ENCODE measurements at places on chromosomes 6 and 20. TPM values are rescaled to one million over a fixed set of nuclear protein-coding genes. Genes with fewer than 3 reads are reported as not detected.

DNA sequence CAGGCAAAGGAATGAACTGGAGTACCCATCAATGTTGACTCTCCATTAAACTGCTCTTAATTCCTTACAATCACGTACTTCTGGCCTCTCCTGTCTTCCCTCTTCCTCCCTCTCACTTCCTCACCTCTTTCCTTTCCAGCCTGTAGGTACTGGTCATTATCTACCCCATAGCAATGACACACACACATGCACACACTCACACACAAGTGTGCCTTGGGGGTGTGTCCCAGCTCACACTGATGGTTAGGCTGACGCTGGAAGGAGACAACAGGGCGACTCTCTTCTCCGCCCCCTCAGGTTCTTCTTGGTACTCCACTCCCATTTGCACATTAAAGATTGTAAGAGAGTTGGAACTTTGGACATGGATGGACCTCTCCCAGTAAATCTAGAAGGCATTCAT, 14.0 kb upstream of the SERPINB9 start:
- DNase-seq: peak; percentile 14
- no peak overlapping the region for H3K27ac ChIP-seq
- H3K4me1 ChIP-seq: peaks cover 16% of the 10 kb centered on the region
- no peaks in the 10 kb centered on the region for H3K27me3 ChIP-seq

GRCh38 chr6:3517350-3517749, 60.5 kb upstream of the SLC22A23 start:
- no peak for DNase-seq
- no peak overlapping the region for H3K27ac ChIP-seq
- no peak overlapping the region for H3K4me3 ChIP-seq
- no peaks in the 10 kb centered on the region for H3K4me1 ChIP-seq

- H3K36me3 ChIP-seq: peaks cover 7% of the 10 kb centered on the region
- no peak for DNase-seq
- no peak overlapping the region for H3K4me3 ChIP-seq
- peaks cover 6% of the 10 kb centered on the region for H3K4me1 ChIP-seq
- no peak overlapping the region for H3K27ac ChIP-seq
Observed at GRCh38 chr6:37994223-37994622, 174.7 kb downstream of the ZFAND3 start.

- no peak for DNase-seq
- no peaks in the 10 kb centered on the region for H3K4me1 ChIP-seq
- H3K36me3 ChIP-seq: no peaks in the 10 kb centered on the region
- no peak overlapping the region for H3K4me3 ChIP-seq
- H3K27me3 ChIP-seq: peaks cover 29% of the 10 kb centered on the region
Observed at GRCh38 chr6:7579851-7580250, 10.1 kb upstream of the SNRNP48 start.

DNA sequence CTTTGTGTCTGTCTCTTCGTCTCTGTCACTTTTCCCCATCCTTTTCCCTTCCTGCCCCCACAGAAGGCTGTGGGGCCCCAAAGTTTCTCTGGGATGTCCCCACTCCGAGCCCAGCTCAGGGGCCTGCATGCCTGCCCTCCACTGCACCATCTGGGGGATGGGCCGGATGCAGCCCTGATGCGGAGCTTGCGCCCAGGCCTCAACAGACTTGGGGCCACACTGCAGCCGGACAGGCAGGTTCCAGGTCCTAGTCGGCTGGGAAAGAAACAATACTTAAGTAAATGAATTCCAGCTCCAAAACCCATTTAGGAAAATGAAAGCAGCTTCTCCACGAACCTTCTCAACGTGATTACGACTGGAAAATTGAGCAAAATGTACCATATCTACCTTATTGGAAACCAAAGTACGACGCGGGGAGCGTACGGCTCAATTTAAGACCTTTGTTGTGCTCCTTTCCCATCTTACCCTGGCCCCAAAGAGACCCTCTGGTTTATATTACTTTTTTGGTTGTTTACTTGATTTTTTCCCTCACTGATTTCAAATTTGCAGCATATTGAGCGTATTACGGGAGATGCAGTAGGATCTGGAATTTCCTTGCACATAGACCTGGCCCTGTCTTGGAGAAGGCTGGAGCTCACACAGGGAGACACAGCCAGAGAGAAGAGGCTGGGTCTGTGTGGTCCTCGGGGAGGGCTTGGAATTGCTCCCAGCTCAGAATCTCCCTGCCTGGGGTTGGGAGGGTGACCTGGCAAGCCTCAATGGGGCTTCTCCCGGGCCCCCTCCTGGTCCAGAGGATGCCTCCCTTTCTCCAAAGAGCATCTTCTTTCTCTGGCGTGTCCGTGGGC, 8.0 kb downstream of the FOXC1 start:
- H3K27me3 ChIP-seq: peaks cover 72% of the 10 kb centered on the region
- H3K4me1 ChIP-seq: peaks cover 3% of the 10 kb centered on the region
- no peak overlapping the region for H3K4me3 ChIP-seq

DNA sequence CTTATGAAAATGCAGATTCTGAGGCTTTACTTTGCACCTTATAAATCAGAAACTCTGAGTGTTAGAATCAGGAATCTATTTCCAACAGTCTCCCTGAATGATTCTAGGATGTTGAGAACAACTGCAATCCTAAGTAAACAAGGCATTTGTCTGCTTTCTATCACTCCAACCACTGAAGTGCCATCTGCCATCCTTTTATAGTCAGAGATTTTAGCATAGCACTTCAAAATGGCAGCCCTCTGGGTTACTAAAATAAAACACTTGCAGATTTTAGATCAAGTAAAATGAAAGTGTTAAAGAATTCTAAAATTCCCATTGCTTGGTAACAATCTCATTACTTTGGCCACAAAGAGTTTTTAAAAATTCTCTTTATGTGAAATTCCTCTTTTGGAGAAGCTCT, 258.9 kb downstream of the CD109 start:
- no peak for DNase-seq
- H3K36me3 ChIP-seq: no peaks in the 10 kb centered on the region
- H3K27me3 ChIP-seq: no peaks in the 10 kb centered on the region
- no peak overlapping the region for H3K4me3 ChIP-seq

- no peaks in the 10 kb centered on the region for H3K27me3 ChIP-seq
- H3K27ac ChIP-seq: peak overlapping the region; percentile 91
- peaks cover 66% of the 10 kb centered on the region for H3K36me3 ChIP-seq
- H3K4me3 ChIP-seq: peak overlapping the region; percentile 75
- peak; percentile 54 for DNase-seq
Observed at GRCh38 chr6:127893541-127893940, 7.3 kb downstream of the THEMIS start.

DNA sequence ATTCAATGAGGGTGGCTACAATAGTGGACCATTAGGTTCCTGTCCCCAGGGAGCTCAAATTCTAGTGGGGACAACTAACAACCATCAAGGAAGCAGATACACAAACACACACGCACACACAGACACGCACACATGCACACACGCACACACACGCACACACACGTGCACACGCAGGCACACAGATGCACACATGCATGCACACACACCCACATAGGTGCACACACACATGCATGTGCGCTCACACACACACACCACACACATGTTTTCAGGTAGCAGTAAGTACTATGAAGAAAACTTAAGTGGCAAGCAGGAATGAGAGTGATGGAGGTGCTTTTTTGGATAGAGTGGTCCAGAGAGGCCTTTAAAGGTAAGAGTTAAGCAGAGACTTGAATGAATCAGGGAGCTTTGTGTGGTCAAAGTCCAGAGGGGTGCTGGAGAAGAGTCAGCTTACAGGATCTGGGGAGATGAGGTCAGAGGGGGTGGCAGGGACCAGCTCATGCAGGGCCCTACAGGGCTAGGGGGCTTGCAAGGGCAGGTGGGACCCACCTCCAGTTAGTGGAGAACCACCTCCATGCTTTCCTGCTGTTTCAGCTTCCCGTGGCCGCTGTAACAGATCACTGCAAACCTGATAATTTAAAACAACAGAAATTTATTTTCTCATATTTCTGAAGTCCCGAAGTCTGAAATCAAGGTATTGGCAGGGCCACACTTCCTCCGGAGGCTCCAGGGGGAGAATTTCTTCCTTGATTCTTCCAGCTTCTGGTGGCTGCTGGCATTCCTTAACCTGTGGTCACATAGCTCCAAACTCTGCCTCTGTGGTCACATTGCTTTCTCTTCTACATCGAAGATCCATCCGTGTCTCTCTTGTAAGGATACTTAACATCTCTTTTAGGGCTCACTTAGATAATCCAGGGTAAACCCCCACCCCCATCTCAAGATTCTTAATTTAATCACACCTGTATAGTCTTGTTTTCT, 6.9 kb upstream of the NSFL1C start:
- no peaks in the 10 kb centered on the region for H3K36me3 ChIP-seq
- no peak for DNase-seq
- H3K27me3 ChIP-seq: peaks cover 12% of the 10 kb centered on the region

- no peak overlapping the region for H3K4me3 ChIP-seq
- H3K27me3 ChIP-seq: no peaks in the 10 kb centered on the region
- no peak overlapping the region for H3K27ac ChIP-seq
- peaks cover 9% of the 10 kb centered on the region for H3K4me1 ChIP-seq
- DNase-seq: no peak
- H3K36me3 ChIP-seq: peaks cover 67% of the 10 kb centered on the region
Observed at GRCh38 chr6:125294036-125294435, 7.7 kb downstream of the HDDC2 start.

DNA sequence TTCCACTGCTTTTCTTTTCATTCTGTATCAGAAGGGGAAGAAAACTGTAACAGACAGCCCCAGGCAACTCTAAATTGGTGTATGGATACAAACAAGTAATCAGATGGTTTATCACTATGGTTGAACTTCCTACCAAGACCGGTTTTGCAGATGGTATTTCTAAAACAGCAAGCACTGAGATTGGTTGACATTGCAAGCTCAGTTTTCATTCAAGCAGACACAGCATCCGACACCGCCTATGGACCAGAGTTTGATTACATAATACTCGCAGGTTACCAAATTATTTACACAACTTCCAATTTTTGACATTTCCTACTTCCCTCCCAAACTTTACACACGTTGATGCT, 209.9 kb downstream of the ALDH8A1 start:
- H3K36me3 ChIP-seq: no peaks in the 10 kb centered on the region
- H3K4me1 ChIP-seq: no peaks in the 10 kb centered on the region
- H3K27me3 ChIP-seq: peaks cover 55% of the 10 kb centered on the region
- DNase-seq: no peak
- no peak overlapping the region for H3K4me3 ChIP-seq

- H3K4me3 ChIP-seq: no peak overlapping the region
- peaks cover 16% of the 10 kb centered on the region for H3K4me1 ChIP-seq
- peak overlapping the region; percentile 75 for H3K27ac ChIP-seq
- DNase-seq: no peak
Observed at GRCh38 chr6:135577059-135577538, 79.6 kb upstream of the AHI1 start.

- H3K27me3 ChIP-seq: peaks cover 6% of the 10 kb centered on the region
- H3K4me1 ChIP-seq: peaks cover 5% of the 10 kb centered on the region
- H3K27ac ChIP-seq: no peak overlapping the region
- no peak overlapping the region for H3K4me3 ChIP-seq
- H3K36me3 ChIP-seq: no peaks in the 10 kb centered on the region
- no peak for DNase-seq
Observed at GRCh38 chr20:32631933-32632460, 41.7 kb downstream of the C20orf203 start.

- no peak for DNase-seq
- no peak overlapping the region for H3K27ac ChIP-seq
- no peaks in the 10 kb centered on the region for H3K27me3 ChIP-seq
- no peak overlapping the region for H3K4me3 ChIP-seq
- H3K36me3 ChIP-seq: no peaks in the 10 kb centered on the region
Observed at GRCh38 chr6:108027594-108027993, 46.9 kb downstream of the OSTM1 start.

DNA sequence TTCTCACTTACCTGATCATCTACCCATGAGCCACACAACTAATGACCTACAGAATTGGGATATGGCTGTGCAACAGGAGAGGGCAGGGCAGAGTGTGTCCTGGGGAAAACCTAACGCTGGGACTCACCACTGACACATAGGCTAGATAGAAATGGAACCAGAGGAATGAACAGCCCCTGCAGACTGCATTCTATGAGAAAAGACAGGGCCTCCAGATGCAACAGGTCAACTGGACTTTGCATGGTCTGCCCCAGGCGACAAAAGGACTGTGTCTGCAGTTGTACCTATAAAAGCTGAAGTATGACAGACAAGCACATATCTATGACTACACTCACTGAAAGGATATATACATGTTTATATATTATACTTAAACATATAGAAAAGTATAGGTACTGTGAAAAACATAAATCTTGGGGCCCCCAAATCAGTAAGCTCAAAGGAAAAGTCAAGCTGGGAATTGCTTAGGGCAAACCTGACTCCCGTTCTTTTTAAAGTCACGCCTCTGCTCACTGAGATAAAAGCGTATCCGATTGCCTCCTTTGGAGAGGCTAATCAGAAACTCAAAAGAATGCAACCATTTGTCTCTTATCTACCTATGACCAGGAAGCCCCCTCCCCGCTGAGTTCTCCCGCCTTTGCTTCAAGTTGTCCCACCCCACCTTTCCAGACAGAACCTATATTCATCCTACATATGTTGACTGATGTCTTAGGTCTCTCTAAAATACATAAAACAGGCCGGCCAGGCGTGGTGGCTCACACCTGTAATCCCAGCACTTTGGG, 68.5 kb downstream of the EPB41L2 start:
- no peak for DNase-seq
- no peaks in the 10 kb centered on the region for H3K27me3 ChIP-seq
- H3K4me3 ChIP-seq: no peak overlapping the region
- H3K4me1 ChIP-seq: no peaks in the 10 kb centered on the region
- no peak overlapping the region for H3K27ac ChIP-seq

DNA sequence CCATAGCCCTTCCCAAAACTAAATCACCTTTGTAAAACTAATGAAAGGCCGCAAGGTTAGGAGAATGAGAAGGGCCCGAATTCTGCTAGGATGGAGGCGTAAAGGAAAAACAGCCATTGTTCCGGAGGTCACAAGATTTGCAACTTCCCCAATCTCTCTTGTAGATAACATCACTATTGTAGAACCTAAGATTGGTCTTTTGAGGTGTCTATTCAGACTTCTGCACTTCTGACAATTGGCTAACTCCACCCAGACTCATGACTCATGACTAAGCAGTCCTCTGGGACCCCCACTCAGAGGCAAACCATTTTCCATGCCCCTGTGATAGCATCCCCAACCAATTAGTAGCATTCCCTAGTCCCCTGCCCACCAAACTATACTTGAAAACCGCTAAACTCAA, 210.5 kb upstream of the SHLD1 start:
- H3K27me3 ChIP-seq: no peaks in the 10 kb centered on the region
- no peak for DNase-seq
- peaks cover 6% of the 10 kb centered on the region for H3K4me1 ChIP-seq
- H3K27ac ChIP-seq: no peak overlapping the region
- peaks cover 14% of the 10 kb centered on the region for H3K36me3 ChIP-seq

- H3K27me3 ChIP-seq: peaks cover 21% of the 10 kb centered on the region
- H3K36me3 ChIP-seq: no peaks in the 10 kb centered on the region
- peaks cover 3% of the 10 kb centered on the region for H3K4me1 ChIP-seq
- no peak overlapping the region for H3K27ac ChIP-seq
Observed at GRCh38 chr6:44381739-44382138, 5.8 kb upstream of the CDC5L start.

GRCh38 chr20:49468412-49468811, 14.1 kb downstream of the KCNB1 start:
- H3K4me3 ChIP-seq: no peak overlapping the region
- no peak for DNase-seq
- peaks cover 49% of the 10 kb centered on the region for H3K27me3 ChIP-seq
- no peaks in the 10 kb centered on the region for H3K4me1 ChIP-seq

The TEAD3 gene
- total RNA-seq: 0.16 TPM

The DZANK1 gene
- 2.0 TPM for total RNA-seq

The MYLK4 gene
- 0.18 TPM for total RNA-seq

The CSNK2A1 gene
- total RNA-seq: 124 TPM

The MCHR2 gene
- total RNA-seq: not detected

The TBXT gene
- total RNA-seq: not detected

The ZNF165 gene
- 0.70 TPM for total RNA-seq

The HTR1E gene
- not detected for total RNA-seq

The EMILIN3 gene
- not detected for total RNA-seq

All from activated CD8-positive, alpha-beta memory T cell treated with anti-CD3 and anti-CD28 coated beads, Interleukin-2, amount 10 ng/mL, durations not matched to agents 7 days and 5 days (primary cell).